ENCODE measurements at places on chromosomes 11 and 22.
A peak's percentile ranks its signal among the peaks of the same experiment; 100 is the strongest.

GRCh38 chr11:7575841-7576725 lies 62.3 kb downstream of the PPFIBP2 start:
- DNase-seq, result no peak

DNA sequence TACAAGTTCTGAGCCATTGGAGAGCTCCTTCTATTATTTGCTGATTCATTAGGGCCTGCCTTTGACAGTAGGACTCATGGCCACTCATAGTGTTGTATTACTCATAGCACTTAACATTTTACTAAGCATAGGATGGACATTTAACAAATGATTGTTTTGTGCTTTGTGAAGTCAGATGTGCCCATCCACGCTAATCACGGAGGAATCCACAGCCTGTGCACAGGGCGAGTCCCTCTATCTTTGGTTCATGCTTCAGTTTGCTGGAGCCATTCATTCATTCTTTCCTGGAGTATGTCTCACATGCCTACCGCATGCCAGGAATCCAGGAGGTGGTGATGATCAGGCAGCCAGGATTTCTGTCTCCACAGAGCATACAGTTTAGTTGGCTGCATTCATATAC lies 254.1 kb downstream of the NTM start:
- DNase-seq, result no peak

DNA sequence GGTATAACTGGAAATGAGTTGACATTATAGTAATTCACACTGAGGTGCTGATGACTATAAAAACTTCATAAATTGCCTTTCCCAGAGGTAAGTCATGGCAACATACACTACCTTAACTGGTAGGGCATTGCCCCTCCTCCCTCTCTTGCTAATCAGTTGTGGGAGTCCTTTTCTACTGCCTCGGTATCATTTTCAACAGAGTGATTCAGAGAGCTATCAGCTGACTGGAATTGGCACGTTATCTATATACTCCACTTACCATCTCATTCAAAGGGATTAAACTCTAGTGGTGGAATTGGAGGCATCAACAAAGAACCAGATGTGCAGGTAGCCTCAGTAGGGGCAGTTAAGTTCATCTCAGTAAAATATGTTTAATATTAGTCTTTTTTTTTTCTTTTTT lies 8.0 kb upstream of the NUP160 start:
- DNase-seq, result no peak

DNA sequence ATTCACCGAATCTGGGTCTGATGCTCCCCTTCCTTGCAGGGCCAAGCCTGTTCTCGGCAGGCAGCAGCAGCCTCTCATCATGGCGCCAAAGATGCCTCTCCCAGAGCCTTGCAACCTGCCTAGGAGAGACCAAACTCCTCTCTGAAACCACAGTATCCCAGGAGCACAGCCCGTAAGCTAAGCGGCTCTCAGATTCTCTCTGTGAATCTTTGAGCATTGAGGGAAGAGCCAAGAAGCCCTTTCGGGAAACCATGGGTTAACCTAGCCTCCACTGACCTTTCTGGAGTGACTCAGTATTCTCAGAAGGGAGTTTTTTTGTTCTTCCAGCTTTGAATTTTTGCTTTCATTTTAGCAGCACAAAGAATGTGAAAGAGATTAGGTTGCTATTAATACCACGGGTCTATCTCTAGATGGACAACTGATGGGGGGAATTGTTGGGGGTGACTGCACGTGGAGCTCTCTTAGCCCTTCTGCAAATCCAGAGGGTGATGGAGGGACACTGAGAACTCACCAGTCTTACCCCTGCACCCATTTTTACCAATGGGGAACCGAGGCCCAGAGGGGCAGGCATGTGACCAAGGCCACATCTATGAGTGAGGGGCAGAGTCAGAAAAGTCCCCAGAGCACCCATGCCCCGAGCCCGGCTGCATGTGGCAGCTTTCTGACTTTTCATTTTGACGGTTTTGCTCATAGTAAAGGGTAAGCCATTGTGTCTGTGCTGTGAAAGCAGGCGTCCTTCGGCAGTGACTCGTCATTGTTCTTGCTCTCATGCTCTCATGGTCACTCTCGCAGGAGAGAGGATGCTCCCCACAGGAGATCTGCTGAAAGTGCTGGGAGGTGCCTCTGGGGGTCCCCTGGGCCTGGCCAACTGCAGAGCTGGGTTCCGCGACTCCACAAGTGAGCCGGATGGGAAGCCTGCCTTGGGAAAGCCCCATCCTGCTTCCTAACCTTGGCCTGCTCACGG lies 36.0 kb downstream of the IRAG1 start:
- no peak for DNase-seq

GRCh38 chr11:94450048-94450447 lies 43.6 kb downstream of the MRE11 start:
- no peak for DNase-seq

DNA sequence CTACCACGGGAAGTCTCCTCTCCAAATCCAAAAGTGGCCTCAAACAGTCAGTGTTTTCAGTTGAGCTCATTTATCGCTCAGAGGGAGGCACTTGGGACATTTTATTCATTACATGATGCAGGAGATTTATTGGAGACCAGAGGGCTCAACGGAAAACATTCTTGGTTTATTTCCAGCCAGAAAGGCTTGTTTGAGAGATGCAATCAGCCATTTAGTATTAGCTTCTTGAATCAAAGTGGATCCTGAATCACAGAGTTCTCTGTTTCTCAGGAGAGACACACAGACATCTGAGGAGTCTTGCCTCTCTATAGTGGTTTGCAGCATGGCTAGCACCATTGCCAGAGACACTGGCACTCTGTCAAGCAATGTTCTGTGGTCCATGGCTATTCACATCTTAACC lies 31.5 kb downstream of the CD44 start:
- DNase-seq, result no peak

DNA sequence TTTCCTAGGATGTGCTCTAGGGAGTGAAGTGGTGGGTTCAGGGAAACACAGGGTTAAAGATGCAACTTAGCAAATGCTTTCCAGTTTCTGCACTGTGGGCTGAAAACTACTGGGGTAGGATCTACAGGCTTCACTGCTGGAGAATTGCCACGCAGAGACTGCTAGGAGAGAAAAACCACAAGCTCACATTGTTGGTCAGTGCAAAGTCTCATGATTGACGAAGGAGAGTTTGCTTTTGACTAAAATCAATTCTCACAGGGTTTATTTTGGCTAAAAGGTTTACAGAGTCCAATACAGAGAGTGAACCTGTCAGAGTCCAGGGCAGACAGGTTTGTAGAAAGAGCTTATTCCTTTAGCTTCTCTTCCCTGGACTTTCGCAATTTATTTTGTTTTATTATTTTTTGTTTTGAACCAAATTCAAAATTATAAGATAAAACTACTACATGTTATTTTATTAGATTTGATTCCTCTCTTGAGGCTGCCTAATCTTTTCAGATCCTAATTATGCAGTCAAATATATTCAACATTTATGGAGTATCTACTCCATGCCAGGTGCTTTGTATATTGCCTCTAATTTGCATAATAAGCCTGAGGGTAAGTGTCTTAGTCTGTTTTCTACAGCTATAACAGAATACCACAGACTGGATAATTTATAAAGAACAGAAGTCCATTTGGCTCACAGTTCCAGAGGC lies 64.7 kb downstream of the MTNR1B start:
- DNase-seq, result no peak

DNA sequence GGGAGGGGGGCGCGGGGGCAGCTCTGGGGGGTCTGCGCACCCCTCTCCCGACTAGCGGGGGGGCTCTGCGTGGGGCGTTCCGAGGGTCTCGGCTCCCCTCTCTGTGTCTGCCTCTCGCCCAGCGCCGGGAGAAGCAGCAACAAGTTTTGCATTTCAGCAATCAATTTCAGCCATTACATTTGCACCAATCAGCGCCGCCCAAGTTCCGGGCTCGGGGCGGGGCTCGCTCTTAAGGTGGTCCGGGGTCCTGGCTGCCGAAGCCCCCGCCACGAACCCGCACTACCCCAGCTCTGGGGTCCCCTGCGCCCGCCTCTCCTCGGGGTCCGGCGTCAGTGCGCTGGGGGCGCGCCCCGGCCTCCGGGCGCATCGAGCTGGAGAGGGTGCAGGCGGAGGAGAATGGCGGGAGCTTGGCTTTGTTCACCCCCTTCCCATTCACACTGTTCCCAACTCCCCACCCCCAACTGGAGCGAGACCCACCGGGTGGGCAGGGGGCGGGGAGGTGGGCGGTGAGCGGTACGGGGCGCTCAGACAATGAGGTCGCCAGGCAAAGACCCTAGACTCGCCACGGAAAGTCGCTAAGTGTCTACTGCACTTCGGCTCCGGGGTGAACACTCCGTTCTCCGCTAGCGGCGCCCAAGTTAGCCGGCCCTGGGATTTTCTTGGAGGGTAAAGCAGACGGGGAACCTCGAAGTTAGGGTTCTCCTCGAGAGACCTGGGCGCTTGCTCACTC lies at the start of gene MN1:
Gene MN1 (minus strand): TSS at position 141 of the 730 bp plus-strand sequence. CDS start 1,213 bp downstream, outside the sequence.
- DNase-seq, result peak; percentile 41

GRCh38 chr11:17386331-17387084 lies 2.0 kb downstream of the KCNJ11 start:
- DNase-seq, result peak; percentile 14

DNA sequence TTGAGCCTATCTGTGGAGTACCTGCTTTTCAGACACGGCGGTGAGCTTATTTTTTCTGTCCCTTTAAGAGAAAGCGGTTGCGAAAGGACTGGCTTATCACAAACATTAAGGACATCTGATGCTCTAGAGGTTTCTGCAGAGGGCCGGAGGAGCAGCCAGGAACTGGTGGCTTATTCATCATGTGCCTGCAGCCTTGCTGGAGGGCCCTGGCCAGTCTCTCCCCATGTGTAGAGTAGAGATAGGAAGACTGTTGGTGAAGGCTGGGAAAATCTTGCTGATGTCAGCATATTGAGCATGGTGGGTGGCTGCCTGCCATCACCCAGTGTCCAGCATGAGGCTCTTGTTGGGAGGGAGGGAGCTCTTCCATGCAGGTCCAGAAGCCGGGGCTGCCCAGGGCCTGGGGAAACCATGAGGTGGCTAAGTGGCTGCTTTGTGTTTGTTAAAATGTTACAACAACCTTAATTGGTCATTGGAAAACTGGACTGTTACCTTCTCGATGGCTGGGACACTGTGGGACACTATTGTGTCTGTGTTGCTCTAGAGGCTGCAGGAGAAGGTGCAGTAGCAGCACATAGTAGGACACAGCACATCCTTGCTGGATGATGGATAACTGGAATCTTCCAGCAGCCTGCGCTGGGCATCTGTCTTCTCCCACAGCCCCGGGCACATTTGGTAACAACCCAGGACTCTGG lies 54.3 kb downstream of the TSPAN18 start:
- DNase-seq, result no peak

- DNase-seq, result no peak
Measured at GRCh38 chr22:19962909-19963806, 21.5 kb upstream of the TXNRD2 start.

DNA sequence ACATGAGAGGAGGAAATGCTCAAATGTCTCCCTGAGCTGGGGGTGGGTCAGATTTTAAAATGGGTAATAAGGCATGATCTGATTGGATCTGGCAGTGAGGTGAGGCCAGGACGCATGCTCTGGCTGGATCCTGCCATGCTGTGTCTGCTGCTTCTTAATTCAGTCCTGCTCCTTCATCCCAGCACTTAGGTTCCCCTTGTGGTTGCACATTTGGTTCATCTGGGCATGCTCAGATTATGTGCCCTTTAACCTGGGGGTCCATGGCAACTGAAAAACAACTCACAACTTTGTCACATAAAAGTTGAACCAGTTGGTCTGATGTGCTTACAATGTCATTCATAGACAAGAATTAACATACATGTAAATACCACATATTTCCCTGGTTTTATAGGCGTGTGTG lies 67.9 kb downstream of the PIWIL4 start:
- no peak for DNase-seq

- no peak for DNase-seq
Measured at GRCh38 chr11:8071616-8072581, 9.1 kb upstream of the TUB start.

- DNase-seq, result peak; percentile 87
Measured at GRCh38 chr11:108593214-108593922, at the start of gene EXPH5. TSS of gene EXPH5 (minus strand) at chr11:108593768. CDS start at chr11:108593536, 232 bp downstream.

GRCh38 chr11:68383976-68384501 lies 71.6 kb downstream of the LRP5 start:
- peak; percentile 53 for DNase-seq

GRCh38 chr11:94310191-94310875 lies 6.0 kb downstream of the IZUMO1R start:
- DNase-seq, result no peak

GRCh38 chr11:118998822-118999221 lies 884 bp downstream of the CENATAC start:
- DNase-seq, result no peak

GRCh38 chr11:103683576-103683975 lies 352.9 kb upstream of the DDI1 start:
- no peak for DNase-seq

GRCh38 chr11:1317993-1318392 lies 8.6 kb upstream of the TOLLIP start:
- DNase-seq, result no peak

DNA sequence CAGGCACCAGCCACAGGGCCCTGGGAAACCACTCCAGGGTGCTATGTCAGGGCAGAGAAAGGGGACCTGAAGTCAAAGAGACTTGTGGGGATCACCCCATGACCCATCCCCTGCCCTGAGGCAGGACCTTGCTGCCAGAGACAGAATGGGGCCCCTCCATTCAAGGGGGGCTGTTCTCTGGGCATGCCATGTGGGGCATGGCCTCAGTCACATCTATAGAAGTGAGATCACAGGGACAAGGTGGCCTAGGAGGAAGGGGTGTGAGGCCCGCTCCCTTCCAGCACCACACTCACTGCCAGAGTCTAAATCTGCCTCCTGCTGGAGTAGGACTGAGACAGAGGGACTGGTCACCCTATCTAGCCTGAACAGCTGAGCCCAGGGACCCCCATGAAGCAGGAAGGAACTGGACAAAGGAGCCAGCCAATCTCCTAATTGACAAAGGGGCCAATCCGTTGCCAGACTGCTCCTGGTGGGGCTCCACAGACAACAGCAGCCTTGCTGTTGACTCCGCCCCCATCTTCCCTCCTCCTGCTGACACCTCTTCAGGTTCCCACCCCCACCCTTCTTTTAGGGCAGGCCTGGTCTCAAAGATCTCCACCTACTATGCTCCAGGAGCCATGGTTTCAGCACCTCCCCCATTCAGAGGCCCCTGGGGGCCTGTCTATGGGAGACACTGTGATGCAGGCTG lies 26.0 kb downstream of the NEAT1 start:
- no peak for DNase-seq

DNA sequence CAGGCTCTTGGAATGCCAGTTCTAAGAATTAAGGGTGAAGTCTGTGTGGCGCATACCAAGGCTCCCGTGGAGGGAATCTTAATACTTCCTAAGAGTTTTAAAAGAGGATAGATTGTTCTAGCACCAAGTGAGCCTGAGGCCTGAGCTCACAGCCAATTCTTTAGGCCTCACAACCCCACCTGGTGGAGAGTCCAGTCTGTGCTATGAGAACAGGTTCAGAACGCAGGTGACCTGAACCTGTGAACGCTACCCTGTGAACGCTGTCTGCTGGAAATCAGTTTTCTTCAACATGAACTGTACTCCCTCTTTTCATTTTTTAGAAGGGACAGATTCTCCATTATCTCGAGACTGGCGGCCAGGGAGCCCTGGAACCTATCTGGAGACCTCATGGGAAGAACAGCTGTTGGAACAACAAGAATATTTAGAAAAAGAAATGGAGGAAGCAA lies 43.2 kb upstream of the DLAT start:
- DNase-seq, result peak; percentile 50
